ENCODE measurements at places on chromosomes 4 and X.

GRCh38 chr4:25163196-25163595 is 2.9 kb upstream of the SEPSECS start:
- DNase-seq, result no peak

- no peak for DNase-seq
Observed at GRCh38 chr4:117560329-117560728, 474.0 kb upstream of the NDST3 start.

DNA sequence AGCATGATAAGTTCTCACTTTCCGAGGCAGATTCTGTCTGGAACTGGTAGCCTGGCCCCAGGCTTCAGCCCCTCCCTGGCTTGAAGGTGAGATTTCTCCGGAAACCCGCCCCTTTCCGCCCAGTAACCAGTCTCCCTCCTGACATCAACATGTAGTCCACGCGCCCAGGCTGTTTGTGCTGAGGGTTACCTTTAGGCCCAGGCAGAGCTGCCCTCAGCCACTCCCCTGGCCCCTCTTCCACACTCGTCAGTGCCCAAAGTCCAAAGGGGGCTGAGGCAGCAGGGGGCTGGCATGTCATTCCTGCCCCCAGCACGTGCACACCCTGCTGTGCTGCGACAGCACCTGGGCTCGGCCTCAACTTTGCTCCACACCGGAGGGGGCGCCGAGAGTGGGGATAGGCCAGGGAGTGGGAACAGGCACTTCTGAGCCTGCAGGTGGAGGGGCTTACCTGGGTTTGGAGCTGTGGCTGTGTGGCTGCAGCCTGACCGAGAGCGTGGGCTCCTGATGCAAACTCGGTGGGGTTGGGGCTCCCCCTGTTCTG is 69.5 kb upstream of the ANK2 start:
- no peak for DNase-seq

DNA sequence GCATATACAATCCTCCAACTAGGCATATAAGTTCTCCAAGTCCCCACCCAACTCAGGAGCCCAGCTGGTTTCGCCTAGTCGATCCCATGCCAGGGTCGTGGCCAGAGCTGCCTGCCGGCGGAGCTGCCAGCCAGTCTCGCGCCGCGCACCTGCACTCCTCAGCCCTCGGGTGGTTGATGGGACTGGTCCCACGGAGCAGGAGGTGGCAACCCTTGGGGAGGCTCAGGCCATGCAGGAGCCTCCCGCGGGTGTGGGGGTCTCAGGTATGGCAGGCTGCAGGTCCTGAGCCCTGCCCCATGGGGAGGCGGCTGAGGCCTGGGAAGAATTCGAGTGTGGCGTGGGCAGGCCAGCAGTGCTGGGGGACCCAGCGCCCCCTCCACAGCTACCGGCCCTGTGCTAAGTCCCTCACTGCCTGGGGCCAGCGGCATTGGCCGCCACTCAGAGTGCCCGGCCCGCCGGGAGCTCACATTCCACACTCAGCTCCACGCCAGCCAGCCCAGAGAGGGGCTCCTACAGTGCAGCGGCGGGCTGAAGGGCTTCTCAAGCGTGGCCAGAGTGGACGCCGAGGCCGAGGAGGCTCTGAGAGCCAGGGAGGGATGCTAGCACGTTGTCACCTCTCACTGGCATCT is 1086.4 kb upstream of the PCDH10 start:
- no peak for DNase-seq

GRCh38 chr4:99945718-99946355 is 581 bp downstream of the DNAJB14 start:
- no peak for DNase-seq

GRCh38 chr4:105129286-105130040 is 17.2 kb upstream of the TET2 start:
- no peak for DNase-seq

GRCh38 chrX:15505101-15505500 is 4.5 kb downstream of the BMX start:
- DNase-seq, result no peak

DNA sequence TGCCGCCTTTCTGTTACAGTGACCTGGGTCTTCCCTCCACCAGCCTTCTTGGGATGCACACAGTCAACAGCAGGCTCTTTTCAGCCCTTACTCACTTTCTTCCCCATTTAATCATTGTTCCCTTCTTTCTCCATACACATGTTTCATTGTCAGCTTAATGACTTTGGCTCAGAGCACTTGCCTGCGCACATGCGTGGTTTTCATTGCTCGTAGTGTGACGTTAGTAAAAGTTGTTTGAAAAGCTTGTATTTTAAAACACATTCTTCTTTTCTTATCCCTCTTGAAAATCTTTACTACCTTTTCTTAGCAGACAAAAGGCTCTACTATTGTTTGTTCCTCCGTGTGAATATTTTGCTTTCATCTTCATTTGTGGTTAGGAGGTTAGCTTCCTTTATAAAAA is 19.7 kb upstream of the SCOC start:
- no peak for DNase-seq

DNA sequence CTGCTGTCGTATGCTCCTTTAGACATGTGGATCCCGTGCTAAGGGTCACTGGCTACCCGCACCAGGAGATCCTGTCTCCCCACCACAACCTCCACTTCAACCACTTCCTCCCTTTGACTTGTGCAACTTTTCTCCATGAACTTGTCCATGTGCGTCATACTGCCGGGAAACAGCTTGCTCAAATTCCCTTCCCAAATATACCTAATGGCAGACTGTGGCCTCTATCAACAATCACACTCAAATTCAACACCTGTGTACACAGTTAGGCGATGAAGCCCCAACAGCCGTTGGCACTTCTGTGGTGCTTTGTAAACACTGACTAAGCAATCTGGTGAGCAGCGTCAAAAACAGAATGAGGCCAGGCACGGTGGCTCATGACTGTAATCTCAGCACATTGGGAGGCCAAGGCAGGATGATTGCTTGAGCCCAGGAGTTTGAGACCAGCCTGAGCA is 49.5 kb downstream of the CD99L2 start:
- no peak for DNase-seq

GRCh38 chr4:16213121-16213520 is 13.2 kb downstream of the TAPT1 start:
- no peak for DNase-seq

DNA sequence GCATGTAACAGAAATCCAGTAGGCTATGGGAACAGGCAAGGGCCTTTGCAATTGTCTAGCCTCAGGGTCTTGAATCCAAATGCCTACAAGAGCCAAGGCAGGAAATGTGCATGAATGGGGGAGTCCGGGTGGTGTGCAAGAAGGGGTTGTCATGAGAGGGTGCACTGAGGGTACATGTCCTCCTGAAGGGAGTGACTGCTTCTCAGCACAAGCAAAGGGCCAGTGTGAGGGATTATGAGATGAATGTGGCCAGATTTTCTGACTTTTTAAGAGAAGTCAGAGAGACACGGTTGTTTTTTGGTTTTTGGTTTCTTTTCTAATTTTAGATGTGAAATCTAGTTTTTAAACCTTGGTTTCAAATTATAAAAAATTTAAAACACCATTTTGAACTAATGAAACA is 76.5 kb upstream of the LSM6 start:
- DNase-seq, result no peak

DNA sequence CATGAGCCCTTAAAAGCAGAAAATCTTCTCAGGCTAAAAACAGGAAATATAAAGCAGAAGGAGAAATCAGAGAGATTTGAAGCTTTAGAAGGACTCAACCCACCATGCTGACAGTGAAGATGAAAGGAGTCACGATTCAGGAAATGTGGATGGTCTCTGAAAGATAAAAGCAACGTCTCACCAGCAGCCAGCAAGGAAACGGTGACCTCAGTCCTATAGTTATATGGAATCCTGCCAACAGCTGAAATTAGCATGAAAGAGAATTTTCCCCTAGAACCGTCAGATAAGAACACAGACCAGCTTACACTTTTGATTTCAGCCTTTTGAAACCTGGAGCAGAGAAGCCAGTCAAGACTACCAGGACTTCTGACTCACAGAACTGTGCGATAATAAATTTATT is 715.7 kb upstream of the HTR2C start:
- DNase-seq, result no peak

DNA sequence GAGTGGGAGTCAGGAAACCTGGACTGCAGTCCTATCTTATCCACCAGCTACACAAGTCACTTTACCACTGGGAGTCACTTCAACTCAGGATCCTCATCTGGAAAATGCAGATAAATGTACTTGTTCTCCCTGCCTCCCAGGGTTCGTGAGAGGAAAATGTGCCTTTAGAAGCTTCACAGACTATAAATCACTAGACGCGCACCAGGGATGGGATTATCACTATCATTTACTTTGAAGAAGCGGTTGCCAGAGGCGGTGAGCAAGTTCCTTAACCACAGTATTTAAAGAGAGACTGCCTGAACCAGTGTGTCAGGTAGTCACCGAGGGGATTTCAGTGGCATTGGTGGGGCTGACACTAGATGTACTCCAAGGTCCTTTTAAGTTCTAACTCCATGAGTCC is 219.5 kb downstream of the HS6ST2 start:
- DNase-seq, result no peak

DNA sequence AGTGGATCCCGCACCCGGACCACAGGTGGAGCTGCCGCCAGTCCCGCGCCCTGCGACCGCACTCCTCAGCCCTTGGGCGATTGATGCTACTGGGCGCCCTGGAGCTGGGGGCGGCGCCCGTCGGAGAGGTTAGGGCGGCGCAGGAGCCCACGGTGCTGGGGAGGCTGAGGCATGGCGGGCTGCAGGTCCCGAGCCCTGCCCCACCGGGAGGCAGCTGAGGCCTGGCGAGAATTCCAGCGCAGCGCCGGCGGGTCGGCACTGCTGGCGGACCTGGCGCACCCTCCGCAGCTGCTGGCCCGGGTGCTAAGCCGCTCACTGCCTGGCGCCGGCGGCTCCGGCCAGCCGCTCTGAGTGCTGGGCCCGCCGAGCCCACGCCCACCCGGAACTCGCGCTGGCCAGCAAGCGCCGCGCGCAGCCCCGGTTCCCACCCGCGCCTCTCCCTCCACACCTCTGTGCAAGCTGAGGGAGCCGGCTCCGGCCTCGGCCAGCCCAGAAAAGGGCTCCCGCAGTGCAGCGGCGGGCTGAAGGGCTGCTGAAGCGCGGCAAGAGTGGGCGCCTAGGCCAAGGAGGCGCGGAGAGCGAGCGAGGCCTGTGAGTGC is 1256.5 kb downstream of the STIM2 start:
- no peak for DNase-seq
